ENCODE measurements at places on chromosomes 12 and 14.

DNA sequence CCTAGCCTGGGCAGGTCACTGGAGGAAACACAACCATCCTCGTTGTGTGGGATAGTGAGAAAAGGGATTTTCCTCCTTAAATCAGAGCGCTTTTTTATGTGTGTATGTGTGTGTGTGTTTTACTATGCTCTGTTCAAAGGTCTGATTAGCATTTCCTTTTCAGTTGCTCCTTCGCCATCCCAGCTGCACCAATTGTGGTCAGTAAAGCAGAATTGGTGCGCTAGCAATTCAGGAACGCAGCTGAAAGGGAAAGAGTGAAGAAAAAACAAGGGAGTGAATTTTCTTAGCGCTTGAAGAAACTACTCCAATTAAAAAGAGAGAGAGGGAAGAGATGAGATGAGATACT is 173.3 kb upstream of the PARP11 start:
- peak; percentile 15 for DNase-seq

GRCh38 chr12:124547626-124548025 is 19.8 kb downstream of the NCOR2 start:
- DNase-seq = no peak

- DNase-seq = peak; percentile 99
Measured at GRCh38 chr14:100238419-100239210, at the start of gene YY1. Gene YY1 (plus strand): TSS chr14:100239144. CDS start chr14:100239245, 101 bp downstream.

DNA sequence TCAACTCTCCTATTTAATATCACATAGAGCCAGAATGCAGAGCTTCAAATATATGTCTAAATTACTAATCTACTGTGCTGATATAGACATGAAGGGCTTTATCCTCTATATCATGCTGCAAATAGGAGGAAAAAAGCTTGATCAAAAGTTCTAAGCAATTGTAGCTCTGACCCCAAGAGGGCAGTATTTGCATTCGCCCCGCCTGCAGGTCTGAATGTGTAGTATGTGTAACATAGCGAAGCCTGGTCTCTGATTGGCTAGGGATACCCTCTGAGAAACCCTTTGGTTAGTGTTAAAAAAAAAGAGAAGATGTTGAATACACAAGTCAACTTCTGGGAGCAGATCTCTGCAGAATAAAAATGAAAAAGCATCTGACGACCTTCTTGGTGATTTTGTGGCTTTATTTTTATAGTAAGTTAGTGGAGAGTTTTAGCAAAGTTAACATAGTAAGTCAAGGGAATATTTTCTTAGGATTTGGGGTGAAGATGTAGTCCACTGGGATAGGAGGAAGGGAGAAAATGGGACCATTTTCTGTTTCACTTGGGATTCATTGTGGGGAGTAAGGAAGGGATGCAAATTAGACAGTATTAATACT is 151.6 kb upstream of the OR4E1 start:
- DNase-seq = peak; percentile 86

- DNase-seq = no peak
Measured at GRCh38 chr12:57320639-57321038, 69.7 kb upstream of the STAC3 start.

GRCh38 chr14:59126714-59127436 is 61.6 kb upstream of the DAAM1 start:
- peak; percentile 87 for DNase-seq

DNA sequence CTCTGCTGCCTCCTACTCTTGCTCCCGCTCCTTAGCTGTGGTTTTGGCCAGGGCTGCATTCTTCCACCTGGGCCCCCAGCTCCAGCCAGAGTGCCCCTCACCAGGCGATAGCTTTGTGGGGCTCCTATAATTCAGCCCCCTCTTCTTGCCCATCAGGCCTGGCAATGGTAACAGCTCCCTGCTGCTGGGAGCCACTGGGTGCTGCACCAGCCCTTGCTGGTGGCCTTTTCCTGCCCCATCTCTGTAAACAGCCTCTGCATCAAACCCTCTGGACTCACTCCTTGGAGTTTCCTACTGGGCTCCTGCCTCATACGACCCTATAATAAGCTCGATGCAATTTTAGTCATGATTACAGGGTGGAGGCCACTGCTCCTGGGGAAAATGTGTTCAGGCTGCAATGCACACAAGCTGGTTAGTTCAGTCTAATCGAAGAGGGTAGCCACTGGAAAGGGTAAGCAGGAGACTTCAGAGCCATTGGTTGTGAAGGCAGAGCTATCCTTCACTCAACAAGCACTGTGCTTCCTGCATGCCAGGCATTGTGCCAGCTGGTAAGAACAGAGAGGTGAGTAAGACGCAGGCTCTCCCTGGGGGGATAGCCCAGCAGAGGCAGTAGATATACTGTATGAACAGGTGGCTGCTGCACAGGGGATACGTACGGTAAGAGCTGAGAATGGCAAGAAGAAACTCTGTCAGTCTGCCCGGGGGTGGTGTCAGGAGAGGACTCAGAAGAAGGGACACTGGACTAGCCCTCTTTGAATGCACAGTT is 24.7 kb downstream of the CLMN start:
- no peak for DNase-seq

DNA sequence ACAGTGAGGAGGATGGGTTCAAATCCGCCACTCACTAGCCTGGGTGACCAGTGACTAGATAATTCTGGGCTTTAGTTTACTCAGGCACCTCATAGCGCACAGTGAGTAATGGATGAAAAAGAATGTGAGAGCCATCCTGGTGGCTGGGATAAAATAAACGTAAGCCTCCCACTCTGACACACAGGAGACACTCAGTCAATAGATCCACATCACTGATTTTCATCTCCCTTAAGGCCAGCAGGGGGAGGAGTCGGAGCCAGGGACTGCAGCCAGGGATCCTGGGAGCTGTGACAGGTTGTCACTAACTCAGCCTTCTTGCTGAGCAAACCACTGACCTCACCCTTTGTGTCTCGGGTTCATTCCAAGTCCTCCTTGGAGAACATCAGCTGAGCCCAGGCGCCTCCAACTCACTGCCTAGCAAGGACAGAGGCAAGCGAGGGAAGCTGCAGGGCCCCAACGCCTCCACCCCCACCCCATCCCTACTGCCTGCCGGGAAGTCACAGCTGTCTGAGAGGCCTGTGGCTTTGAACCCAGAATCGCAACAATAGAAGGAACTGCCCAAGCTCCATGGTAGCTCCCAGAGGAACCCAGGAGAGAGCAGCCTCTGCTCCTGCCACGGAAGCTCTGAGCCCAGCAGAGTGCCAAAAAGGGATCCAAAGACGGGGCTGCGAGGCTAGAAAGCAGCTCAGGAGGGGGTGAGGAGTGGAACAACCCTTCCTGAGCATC is 30.7 kb downstream of the PXN start:
- DNase-seq = no peak

- no peak for DNase-seq
Measured at GRCh38 chr12:25866586-25867378, 91.7 kb upstream of the RASSF8 start.

- no peak for DNase-seq
Measured at GRCh38 chr12:122996188-122996601, 15.7 kb downstream of the ARL6IP4 start.

GRCh38 chr12:115897729-115898128 is 379.8 kb downstream of the MED13L start:
- DNase-seq = no peak

GRCh38 chr14:20327005-20327869 is 5.8 kb downstream of the CCNB1IP1 start:
- DNase-seq = peak; percentile 86

DNA sequence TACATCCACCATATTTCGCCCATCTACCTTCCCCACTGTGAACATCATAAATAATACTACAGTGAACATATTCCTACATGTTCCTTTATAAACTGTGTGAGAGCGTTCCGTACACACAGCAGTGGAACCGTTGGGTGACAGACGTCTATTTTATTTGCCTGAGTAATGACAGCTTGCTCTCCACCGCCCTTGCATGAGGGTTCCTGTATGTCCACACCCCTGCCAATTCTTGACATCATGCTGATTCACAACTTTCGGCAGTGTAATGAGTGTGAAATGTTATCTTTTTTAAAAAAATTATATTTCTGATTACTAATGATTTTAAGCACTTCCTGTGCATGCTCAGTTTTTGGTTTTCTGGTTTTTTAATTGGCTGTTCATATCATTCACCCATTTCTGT is 4.3 kb upstream of the RAD52 start:
- DNase-seq = peak; percentile 42

DNA sequence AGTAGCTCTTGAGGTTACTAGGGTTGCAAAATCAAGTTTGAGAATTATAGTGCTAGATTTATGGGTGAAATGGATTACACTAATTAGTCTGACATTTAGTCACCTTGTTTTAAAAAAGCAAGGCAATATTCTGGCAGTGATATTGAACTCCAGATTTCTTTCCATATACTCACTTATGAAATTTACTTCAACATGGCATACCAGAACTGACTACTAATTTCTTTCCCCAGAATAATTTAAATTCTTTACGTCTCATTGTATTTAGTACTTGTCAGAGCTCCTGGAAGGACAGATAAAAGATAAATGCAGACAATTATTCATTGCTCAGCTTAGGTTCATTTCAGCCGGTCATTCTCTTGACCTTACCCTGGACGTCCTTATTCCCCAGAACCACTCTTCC is 24.3 kb downstream of the EMP1 start:
- no peak for DNase-seq

DNA sequence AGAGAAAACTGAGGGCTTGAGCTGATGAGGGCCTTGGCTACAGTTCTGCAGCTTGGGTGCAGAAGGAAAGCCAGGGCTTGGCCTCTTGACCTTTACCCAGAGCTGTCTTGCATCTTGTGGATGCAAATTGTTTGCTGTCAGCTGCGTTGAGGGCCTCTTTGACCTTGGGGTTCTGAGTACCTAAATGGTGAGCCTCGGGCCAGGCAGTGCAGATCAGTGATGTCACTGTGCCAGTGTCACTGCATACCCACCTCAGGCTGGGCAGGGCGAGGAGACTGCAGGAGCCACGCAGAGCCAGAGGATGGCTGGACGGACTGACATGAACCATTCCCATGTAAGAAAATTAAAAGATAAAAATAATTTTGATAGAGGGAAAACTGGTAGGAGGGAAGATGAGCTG is 18.6 kb downstream of the ESRRB start:
- DNase-seq = no peak

- DNase-seq = peak; percentile 51
Measured at GRCh38 chr12:998020-998874, 7.2 kb downstream of the ERC1 start.

- DNase-seq = peak; percentile 72
Measured at GRCh38 chr12:118332511-118332910, 40.2 kb downstream of the TAOK3 start.

DNA sequence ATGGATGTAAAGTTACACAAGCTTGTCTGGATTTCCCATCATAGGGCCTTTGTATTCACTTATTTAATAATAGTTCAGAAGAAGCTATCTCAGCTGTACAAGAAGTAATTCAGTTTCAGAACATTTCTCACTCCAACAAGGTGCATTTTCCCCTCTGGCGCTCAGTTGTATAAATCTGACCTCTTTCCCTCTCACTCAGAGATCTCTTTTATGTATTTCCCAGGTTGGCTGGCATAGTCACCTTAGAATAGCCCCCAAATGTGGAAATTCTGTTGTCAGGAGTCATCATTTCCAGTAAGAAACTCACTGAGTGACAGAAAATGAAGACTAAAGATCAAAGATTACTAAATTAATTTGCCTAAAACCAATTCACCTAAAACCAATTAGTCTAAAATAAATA is 11.2 kb downstream of the AJUBA start:
- DNase-seq = no peak

- DNase-seq = peak; percentile 71
Measured at GRCh38 chr12:62817556-62818271, 117.2 kb downstream of the PPM1H start.

GRCh38 chr12:104801427-104801826 is 156.7 kb downstream of the SLC41A2 start:
- DNase-seq = no peak

- DNase-seq = no peak
Measured at GRCh38 chr12:93256256-93256969, 121.3 kb upstream of the NUDT4 start.

- DNase-seq = peak; percentile 81
Measured at GRCh38 chr12:32482226-32482625, 82.9 kb downstream of the FGD4 start.

GRCh38 chr12:132566516-132567131 is 43.8 kb downstream of the LRCOL1 start:
- DNase-seq = no peak

DNA sequence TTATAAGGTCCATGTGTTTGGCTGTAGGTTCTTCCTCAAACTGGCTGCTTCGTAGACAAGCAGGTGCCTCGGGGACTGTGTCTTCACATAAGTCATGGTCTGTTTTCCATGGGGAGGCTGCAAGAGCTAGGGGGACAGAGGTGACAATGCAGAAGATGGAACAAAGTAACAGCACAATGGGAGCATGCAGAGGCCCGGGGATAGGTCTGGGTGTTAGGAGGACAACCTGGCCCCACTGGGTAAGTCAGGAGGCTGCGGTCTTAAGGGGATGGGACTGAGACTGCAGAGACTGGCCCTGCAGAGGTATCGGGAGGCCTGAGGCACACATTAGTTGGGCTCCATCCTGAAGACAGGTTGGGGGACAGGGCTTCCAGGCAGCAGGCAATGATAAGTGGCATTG is 88.9 kb downstream of the NTF3 start:
- DNase-seq = no peak

DNA sequence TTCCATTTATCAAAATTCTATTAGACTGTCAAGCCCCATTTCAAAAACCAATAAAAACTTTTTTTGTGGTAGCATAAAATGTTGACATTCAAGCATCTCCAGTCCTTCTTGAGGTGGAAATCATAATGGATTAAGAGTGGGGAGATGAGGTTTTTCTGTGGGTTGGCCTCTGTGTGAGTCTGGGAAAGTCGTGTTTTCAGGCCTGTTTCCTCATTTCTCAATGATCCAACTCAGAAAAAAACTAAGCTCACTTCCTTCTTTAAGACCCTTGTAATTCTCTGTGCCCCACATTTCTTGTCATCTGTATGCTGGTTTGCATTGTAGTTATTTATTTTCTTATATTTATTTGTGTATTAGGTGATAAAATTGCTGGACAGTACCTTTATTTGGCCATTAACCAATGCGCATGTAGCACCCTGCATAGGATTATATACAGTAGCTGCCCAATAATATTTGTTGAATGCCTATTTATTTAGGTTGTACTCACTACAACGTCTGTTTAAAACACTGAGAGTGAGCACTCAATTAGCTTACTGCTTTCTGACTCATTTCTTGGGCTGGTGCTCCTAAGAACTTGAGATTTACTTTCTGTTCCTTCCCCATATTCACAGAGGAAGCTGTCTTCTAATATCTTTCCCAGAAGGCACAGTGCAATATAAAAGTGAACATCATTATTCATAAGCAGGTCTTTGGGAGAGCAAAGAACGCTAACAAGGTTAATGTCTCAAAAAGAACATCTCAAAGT is 121.9 kb downstream of the DNAI7 start:
- DNase-seq = peak; percentile 38

Data from hematopoietic multipotent progenitor cell treated with erythropoietin and hydrocortisone succinate and interleukin-3 and kit ligand, for 4 days (in vitro differentiated cells).